ENCODE measurements at places on chromosomes 13 and 19. TPM values are rescaled to one million over a fixed set of nuclear protein-coding genes. Genes with fewer than 3 reads are reported as not detected.

The GPR180 gene
- total RNA-seq: 8.3 TPM

The RFPL4A gene
- not detected for total RNA-seq

The KRTDAP gene
- total RNA-seq: not detected

The IZUMO2 gene
- not detected for total RNA-seq

The TTC9B gene
- not detected for total RNA-seq

The NLRP11 gene
- 0.14 TPM for total RNA-seq

The YIPF2 gene
- total RNA-seq: 50.9 TPM

The ERFL gene
- 0.83 TPM for total RNA-seq

The NXNL1 gene
- total RNA-seq: not detected

The ZNF549 gene
- 4.1 TPM for total RNA-seq

The PLA2G4C gene
- total RNA-seq: 11.6 TPM

The TMEM190 gene
- total RNA-seq: not detected

Data from activated T-cell treated with anti-CD3 and anti-CD28 coated beads, Interleukin-2, amount 50 U/mL, for 4 hours (primary cell).